ENCODE measurements at places on chromosomes 11 and 22.

- no peak for DNase-seq
Observed at GRCh38 chr11:90223248-90223585, 368 bp upstream of the CHORDC1 start.

GRCh38 chr11:10800292-10800691 lies 8.4 kb downstream of the EIF4G2 start:
- no peak for DNase-seq

- DNase-seq: no peak
Observed at GRCh38 chr22:37218399-37218770, 6.1 kb upstream of the SSTR3 start.

GRCh38 chr22:25208743-25209505 lies 9.3 kb downstream of the CRYBB3 start:
- DNase-seq: no peak

- DNase-seq: no peak
Observed at GRCh38 chr11:125448136-125448535, 47.9 kb downstream of the FEZ1 start.

DNA sequence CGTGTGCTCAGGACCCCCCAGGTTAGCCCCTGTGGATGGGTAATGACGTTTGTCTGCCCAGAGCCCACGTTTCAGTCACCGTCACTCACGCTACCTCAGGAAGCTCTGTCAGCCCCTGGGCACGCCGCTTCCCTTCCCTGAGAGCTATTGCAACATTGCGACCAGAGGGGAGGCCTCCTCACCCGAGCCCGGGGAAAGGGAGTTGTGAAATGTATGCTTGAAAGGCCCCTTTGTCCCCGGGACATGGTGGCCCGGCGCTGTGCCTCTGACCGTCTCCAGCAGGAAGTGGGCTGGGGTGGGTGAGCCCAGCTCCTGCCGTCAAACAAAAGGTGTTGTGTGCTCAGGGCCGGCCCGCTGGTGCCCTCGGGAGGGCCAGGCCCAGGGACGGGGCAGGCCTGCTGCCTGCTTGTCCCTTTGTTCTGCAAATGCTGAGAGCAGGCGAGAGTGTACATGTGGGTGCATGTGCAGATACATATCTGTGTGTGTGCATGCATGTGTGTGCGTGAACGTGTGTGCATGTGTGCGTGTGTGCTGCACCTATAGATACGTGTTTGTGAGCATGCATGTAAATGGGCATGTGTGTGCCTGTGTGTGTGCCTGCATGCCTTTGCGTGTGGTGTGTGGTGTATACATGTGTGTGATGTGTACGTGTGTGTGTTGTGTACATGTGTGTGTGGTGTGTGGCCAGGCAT lies 1125.0 kb downstream of the BRD1 start:
- DNase-seq: no peak

DNA sequence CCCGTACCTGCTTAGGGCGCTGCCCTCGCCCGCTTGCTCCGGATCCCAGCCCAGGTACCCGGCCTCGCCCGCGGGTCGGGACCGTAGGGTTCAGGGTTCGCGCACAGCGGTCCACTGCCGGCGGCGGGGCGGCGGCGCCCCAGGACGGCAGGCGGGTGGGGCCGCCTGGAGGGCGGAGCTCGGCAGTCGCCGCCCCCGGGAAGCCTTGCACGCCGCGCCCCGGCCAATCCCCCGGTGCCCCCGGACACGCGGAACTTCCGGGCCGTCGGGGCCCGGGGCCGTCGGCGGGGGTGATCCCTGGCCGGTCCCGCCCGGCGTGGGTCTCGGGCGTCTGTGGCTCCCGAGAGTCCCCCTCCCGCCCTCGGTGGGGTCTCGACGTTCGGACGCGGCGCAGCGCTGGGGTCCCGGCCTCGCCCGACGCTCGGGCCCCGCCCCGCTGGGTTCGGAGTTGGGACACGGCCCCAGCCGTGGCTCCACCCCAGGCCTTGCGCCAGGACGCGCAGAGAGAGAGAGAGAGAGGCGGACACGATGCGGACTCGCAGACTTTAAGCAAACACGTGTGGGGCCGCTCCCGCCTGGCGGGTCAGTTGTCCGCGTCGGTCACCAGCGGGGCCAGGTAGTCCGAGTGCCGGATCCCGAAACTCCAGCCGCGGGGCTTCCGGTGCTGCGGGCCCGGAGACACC lies at the start of gene TYMP:
Gene TYMP (minus strand): TSS at position 116 of the 683 bp plus-strand sequence. CDS start 303 bp downstream, outside the sequence.
- no peak for DNase-seq

DNA sequence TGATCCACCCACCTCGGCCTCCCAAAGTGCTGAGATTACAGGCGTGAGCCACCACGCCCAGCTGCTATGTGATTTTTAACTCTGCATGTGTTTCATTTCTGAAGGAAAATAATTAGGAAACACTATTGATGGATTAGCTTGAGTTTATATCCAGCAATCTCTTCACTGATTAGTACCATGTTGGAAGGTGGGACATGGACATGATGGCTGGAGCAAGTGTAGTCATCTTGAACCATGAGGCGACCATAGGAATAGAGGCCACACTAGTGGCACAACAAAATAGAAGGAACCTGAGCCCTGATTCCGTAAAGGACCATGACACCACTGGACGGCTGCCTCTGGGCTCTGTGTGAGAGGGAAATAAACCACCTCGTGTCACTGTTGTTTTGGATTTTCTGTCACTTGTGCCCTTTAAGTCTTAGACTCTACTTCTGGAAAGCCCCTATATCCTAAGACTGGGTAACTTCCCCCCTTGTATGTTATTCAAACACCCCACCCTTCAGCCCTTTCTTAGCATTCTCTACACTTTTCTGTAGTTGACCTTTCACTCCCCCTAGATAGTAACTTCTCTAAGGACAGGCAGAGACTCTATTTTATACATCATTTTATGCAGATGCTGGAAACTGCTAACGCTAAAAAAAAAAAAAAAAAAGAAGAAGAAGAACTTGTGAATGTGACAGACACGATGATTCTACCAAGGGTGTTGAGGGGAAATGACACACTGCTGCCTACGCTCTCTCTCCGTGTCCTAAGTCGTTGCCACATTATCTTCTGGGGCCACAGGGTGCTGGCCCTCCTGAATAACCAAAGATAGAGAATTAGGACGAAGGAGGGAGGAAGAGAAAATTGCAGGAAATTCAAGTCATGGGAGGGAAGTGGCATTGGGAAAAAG lies 2.7 kb upstream of the VPS37C start:
- no peak for DNase-seq

- DNase-seq: no peak
Observed at GRCh38 chr11:117420143-117420485, 92.5 kb downstream of the CEP164 start.

GRCh38 chr22:38786631-38787030 lies 7.3 kb downstream of the DNAL4 start:
- no peak for DNase-seq

GRCh38 chr11:118342503-118343161 lies at the start of gene CD3D:
CD3D (minus strand) TSS chr11:118342705; CDS start chr11:118342607, 98 bp downstream.
- peak; percentile 64 for DNase-seq

DNA sequence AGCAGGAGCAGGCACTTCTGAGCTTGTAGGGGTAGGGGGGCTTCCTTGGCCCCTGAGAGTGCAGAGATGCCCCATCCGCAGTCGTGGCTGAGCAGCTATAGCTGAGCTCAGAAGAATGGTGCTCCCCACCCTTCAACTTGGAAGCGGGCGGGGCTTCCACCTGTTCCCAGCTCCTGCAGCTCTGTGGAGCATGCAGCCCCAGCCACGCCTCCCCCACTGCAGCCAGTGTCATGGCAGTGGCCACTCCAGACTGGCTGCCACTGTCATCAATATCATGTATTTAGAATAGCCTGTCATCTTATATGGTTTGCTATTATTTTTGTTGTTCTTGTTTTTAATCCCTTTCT lies 213.1 kb downstream of the LRRC4C start:
- no peak for DNase-seq

DNA sequence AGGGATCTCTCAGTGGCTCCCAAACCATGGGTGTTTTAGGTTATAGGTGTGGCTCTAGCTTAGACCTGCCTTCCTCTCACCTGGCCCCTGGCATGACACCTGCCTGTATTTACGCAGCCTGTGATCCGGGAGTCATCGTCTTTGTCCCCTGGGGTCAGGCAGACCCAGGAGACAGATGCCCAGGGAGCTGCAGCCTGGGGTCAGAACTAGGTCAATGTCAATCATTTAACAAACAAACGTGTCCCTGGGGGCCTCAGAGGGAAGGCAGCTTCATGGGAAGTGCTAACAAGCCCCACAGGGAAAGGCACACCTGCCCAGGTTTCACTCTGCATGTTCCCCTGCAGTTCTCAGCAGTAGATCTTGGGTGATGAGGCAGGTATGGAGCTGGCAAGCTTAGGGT lies 12.0 kb downstream of the BACE1-AS start:
- no peak for DNase-seq

GRCh38 chr11:84681456-84681855 lies 945.7 kb downstream of the DLG2 start:
- DNase-seq: no peak

GRCh38 chr11:64409278-64409677 lies 50.3 kb downstream of the RPS6KA4 start:
- DNase-seq: no peak

- DNase-seq: no peak
Observed at GRCh38 chr11:99275521-99275920, 254.8 kb downstream of the CNTN5 start.

DNA sequence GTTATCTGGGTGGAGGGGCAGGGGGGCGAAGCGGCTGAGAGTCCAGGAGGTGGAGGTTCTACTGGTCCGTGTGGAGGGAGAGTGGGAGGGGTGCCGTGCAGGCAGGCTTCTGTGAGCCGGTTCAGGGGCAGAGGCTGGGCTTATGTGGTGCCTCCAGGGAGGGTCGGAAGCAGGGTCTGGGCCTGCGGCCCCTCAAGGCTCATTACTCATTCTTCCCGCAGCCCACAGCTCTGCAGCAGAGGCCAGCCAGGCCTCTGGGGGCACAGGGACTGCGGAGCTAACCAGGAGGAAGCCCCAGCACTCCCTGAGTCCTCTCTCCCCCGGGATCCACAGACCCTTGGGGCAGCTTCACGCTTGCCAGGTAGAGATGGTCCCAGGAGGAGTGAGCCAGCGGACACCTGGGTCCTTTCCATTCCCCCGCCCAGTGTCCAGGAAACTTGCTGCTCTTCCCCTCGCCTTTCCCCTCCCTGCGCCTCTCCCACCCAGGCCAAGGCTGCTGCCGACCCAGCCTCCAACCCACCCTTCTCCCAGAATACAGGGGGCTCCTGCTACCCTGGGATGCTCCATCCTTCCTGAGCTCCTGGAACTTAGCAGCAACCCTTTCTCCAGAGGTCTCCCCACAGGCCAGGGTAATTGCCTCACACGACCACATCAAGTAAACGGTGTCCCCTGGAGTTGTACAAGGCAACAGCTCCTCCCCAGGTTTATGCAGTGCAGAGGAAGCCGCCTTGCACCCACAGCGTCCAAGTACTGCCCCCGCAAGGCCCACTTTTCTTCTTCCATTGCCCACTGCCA lies 6.3 kb downstream of the NRXN2 start:
- DNase-seq: no peak

DNA sequence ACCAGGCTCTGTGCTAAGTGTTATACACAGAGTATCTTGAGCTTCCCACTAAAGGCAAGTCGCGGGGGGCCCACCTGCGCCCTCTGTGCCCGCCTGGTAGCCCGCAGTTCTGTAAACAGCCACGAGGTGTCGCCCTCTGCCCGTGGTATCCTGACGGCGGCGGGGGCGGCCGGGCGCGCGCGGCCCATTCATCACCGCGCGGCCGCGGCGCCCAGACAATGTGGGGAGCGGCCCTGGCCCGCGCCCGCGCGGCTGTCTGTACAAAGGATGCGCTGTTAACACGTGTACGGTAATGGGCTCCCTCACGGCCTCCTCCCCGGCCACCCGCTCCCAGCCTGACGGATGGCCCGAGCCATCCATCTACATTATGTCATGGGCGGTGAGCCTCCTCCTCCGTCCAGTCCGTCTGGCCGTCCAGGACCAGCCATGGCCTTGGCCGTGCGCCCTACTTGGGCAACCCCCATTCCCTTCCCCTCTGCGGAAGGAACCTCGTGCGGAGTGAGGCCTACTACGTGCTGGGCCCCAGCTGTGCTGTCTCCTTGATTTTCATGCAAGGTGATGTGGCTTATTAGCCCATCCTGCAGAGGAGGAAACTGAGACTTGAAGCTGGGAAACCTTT lies 99.4 kb downstream of the MIAT start:
- DNase-seq: peak; percentile 24

DNA sequence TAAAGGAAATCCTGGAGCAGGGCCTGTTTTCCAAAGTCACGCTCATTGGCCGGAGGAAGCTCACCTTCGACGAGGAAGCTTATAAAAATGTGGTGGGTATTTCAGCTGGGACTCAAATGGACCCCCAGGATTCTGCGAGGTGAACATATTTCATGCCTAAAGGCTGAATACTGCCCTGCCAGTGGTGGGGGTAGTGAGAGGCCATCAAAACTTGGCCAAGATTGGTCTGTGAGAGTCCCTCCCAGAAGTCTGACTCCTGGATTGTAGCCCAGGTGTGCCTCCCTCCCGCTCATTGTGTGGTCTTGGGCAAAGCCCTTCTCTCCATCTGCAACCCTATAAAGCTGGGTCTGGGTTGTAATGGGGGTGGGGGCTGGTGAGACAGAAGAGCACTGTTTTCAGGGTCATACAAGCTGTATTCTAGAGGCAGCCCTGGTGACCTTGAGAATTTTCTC lies 853 bp downstream of the HTATIP2 start:
- DNase-seq: no peak

GRCh38 chr22:21451545-21452520 lies 15.4 kb upstream of the TMEM191C start:
- DNase-seq: no peak

GRCh38 chr11:78078218-78079167 lies 1.2 kb downstream of the NDUFC2 start:
- DNase-seq: no peak

DNA sequence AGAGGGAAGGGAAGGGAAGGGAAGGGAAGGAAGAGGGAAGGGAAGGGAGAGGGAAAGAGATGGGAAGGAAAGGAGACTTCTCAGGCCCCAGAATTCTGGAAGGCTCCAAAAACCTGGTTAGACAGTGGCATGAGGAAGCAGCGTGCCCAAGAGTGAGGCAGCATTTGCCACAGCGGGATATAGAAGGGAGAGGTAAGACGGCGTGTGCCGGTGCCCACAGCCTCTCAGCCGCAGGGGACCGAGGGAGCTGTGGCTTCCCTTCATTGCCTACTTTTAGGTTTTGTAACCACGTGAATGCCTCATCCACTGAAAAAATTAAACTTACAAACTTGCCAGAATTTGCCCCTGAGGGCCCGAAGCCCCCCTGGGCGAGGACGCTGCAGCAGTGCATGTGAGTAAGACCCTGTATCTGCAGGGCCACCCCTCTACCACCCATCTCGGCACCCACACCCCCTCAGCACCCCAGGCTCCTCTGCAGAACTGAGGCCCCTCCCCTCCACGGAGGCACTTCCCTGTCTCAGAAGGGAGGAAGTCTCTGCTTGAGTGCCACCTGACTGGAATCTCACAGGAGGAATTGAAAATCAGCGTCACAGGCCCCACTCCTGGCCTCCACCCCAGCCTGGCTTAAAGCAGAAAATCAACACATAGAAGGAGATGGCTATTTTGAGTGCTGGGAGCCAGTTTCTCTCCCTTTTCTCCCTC lies 58.1 kb downstream of the LINC01488 start:
- no peak for DNase-seq

DNA sequence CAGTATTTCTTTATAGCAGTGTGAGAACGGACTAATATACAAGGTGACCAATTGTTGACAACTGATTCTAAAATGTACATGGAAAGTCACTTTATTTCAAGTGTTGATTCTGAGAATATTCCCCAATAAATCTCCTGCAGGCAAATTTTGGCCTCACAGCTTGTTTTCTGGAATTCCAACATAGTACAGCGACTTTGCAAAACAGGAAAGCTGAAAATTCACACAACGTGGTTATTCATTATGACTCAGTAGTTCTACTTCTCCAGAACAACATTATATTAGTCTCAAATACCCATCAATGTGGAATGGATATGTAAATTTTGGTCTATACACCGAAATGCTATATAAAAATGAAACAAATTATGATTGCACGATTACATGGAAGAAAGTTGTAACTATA lies 22.5 kb upstream of the OR5AN1 start:
- DNase-seq: no peak

- no peak for DNase-seq
Observed at GRCh38 chr11:36807871-36808270, 209.8 kb upstream of the RAG2 start.
